ENCODE measurements at places on chromosomes 3 and 15.
A peak's percentile ranks its signal among the peaks of the same experiment; 100 is the strongest.

DNA sequence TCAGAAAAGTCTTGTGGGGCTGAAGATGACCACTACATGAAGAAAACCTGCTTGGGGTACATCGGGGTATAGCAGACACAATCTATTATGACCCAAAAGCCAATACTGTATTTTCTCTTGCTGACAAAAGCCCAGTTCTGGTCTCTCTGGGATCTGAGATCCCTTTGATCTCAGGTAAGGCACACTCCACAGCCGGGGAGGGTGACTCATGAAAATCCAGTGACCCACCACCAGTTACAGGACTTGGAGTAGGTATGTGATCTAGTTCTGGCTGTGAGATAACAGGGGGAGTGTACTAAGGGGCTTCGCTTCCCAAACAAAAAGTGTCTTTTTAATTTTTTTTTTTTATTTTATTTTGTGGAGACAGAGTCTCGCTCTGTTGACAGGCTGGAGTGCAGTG lies 193.3 kb downstream of the STT3B start:
- no peak for DNase-seq

GRCh38 chr15:81812456-81812855 lies 233.4 kb downstream of the MEX3B start:
- DNase-seq: no peak

DNA sequence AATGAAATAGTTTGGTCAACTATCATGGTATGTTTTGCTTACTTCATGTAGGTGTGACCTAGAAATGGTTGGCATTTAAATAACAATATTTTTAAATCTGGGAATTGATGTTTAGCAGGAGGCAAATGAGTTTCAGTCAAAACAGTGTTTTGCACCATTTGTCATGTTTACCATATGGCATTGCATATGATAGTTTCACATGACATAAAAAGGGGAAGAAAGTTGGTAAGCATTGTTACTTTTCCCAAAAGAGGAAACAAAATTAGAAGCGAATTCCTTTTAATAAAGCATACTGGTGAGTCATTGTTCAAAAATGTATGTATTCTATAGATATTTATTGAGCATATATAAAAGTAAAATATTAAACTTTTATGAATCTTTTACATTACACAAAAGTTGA lies 2.3 kb downstream of the RNF13 start:
- DNase-seq: no peak

DNA sequence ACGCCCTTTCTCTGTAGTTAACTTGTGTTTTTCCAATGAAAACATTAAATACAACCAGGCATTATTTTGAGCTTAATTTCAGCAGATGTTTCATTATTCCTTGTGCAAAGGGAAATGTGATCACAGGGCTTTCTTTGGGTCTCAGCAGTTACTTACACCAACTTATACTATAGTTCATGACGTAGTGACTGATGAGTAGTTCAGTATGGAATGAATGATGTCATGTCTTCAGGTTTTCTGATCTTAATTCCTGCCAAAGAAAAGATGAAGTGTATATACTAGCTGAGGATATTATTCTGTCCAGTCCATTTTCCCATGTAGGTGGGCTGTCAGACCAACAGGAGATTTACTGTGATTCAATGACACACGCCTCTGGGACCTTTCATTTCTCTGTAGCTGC lies 61.3 kb downstream of the MYRIP start:
- DNase-seq: no peak

- DNase-seq: no peak
Observed at GRCh38 chr3:123070510-123070909, 3.7 kb downstream of the PDIA5 start.

DNA sequence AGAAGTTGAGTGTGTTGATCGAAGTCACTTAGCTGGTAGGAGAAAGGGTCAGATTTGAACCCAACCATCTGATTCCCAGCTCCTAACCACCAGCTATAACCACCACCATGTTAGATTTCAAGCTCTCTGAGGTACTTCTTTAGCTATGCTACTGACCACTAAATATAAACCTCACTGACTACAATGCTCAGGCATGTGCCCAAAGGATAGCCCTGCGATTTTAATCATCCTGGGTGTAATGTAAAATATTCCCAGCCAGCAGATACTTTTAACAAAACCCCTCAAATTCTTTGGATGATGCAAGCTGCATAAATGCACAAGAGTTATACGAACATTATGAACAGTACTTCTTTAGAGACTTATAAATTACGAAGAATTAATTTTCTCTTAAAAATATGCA lies 115.2 kb upstream of the TSC22D2 start:
- no peak for DNase-seq

DNA sequence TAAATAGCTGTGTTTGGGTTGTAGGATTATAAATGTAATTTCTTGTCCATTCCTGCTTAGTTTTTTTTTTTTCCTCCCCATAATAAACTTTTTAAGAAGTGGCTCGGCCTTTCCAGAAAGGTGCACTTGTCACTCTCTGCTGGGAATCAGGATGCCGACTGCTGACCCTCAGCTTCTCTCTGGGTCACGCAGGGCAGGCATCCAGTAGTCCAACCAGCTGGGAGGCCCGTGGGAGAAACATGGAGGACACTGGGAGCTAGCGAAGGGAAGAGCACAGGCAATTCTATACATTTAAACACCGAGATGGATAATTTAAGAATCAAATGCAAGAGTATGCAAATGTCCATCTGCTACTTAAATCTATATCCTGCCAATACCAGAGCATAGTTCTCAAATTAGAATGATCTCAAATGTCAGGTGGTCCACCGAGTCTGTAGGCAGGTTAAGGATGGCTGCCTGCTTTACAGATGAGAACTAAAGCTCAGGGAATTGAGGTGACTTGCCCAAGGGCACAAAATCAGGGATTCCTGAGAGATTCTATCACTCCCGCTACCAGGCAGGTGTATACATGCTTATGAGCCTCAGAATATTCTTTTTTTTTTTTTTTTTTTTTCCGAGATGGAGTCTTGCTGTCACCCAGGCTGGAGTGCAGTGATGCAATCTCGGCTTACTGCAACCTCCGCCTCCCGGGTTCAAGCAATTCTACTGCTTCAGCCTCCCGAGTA lies 64.5 kb downstream of the DAPK2 start:
- DNase-seq: no peak

DNA sequence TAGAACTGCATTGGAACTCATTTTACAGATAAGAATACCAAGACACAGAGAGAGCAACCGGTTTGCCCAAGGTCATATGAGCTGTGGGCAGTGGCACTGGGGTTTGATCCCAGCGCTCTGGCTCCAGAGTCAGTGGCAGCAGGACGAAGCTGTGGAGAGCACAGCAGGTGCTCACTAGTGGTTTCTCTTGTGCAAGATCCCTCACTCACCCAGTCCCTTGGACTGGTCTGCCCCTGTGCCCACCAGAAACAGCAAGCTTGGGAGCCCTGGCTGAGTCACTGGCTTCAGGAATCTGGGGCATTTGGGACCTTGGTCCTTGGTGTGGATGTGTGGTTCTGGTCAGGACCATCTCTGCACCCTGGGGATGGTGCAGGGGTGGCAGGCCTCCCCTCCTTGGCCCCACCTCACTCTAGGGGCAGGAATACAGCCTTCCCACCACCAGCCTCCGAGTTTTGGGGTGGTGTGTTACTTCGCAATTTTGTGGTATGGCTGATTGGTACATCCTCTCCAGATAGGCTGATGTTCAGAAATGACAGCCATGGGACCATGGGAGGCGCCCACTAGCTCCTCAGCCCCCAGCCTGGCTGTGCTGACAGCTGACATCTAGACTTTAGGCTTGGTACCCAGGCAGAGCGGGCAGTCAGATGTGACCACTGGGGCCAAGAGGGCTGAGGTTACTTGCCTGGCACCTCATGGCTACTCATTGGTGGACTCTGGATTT lies 104.6 kb downstream of the LSM3 start:
- DNase-seq: no peak

DNA sequence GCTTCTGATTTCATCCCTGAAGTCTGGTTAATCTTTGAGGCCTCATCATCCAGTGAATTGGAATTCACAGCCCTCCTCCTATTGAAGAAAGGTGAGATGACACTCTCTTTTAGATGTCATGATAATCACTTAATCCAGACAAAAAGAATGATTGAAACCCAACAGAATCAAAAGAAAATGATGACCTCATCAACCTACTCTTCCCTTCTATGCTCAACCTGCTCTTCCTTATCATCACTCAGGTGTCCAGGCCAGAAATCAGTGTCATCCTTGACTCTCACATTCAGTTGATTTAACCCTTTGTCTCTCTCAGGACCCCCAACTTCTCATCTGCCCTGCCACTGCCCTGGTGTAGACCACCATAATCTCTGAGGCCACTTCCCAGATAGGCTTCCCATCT lies 11.8 kb downstream of the PLA2G4E start:
- no peak for DNase-seq

DNA sequence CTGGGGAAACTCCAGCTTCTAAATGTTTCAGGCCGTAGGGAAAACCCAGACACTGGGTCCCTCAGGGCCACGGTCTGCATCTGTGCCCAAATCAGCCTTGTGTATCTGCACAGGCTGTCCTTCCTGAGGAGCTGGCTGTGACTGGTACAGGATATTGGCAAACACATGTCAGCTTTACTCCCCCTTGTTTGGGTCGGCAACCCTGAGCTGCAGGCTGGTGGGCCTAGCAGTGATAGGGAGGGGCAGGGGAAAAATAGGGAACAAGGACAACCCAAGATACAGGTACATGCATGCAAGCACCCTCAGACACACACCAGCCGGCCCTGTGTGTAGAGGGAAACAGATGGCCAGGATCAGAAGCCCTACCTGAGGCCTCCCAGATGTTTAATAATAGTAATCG lies 28.7 kb upstream of the HCN4 start:
- DNase-seq: no peak

DNA sequence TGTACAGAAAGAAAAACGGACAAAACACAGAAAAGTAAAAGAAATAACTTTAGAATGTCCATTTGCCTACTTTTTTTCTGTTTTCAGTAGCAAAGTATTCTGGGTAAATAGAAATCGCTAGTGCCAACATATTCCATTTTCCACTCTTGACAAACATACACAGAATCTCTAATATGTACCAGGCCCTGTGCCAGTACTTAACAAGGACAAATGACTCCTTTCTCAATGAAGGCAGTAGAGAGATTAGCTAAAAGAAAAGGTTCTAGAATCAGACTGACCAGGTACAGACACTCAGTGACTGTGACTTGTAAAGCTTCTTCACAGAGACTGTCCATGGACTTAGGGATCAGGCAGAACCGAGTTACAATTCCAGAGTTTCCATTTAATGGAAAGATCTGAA lies 165.8 kb upstream of the STAC start:
- no peak for DNase-seq

DNA sequence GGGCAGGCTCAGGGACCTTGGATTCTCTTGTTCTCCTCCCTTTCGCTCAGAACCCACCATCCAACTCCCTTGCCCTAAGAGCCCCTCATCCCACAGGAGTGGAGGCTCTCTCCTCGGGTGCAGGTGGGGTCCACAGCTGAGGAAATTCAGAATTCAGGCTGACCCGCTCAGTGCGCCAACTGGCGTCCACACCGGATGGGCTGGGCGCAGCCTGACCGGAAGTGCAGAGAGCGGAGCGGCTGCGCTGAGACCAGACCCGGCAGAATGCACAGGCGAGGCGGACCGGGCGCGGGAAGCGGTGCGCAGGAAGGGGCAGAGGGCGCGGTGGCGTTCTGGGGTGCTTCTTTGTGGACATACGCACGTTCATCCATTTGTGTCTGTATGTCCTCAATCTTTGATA lies 210.4 kb upstream of the NDN start:
- DNase-seq: no peak

- no peak for DNase-seq
Observed at GRCh38 chr15:43410572-43411214, 39.8 kb downstream of the TUBGCP4 start.

DNA sequence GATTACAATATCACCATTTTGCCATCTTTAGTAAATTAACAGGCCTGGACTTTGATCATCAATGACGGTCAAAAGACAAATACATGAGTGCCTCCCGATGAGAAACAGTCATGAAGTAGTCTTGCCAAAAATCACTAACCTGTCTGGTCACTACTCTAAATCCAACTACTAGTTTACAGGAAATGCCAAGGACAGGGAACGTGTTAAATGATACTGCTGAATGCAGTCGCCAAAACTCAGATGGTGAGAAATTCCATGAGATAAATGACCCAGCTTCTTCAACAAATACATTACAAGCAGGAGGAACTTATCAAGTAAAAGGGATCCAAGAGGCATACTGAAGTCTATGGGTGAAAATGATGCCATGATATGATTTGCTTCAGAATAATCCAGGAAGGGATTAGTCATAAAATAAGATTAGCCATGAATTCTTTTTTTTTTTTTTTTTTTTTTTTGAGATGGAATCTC lies 35.8 kb upstream of the ATP13A3 start:
- no peak for DNase-seq

DNA sequence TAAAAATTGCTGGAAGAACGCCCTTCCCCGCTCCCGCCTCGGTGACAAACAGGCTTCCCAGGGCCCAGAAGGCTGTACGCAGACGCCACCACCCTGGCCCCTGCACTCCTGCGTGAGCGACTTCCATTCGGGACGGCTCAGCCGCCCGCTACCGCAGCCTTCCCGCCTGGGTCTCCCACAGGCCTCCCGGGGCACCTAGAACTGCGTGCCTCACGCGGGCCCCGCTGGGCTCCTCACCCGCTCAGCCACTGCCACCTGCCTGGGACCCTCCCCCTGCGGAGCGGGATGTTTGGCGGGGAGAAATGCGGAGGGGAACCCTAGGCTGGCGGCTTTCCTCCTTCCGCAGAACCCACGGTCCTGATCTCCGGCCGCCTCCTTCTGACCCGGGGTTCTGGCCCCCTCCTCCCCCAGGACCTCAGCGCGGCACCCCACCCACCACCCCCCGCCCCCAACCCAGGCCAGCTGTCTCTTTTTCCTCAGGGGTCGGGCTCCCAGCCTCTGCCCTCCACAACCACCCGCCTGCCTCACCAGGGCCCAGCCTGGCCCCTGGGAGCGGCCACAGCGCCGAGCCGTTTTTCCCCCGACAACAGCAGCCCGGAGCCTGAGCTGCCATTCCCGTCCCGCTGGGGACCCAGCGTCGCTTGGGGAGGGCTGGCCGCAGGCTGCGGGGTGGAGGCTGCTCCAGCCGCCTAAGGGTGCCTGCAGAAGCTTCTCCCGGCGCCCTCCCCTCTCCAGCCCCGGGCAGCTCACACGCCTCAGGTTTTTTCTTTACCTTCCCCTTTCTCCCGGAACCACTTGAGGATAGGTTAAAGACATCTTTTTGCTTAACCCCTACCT lies 27.6 kb upstream of the RAB7A start:
- DNase-seq: peak; percentile 26

GRCh38 chr3:98945101-98945524 lies 43.6 kb upstream of the DCBLD2 start:
- DNase-seq: no peak

DNA sequence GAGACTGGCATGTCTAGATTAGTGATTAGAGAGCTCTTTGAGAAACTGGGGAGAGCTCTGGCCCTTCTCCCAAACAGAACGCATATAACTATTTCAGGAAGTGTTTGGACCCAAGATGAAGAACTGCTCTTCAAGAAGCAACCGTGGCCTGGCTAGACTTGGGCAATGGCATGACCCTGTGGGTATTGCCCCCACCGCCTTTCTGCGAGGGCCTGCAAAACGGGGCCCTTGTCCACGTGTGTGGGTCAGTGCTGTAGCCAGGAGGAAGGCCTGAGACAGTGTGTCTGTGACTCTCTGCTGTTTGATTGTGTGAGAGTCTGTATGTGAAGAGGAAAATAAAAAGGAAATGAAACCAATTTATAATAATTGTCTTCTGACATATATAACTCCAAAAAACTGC lies 42.5 kb downstream of the EEFSEC start:
- no peak for DNase-seq
